ENCODE measurements at places on chromosomes 16 and 17.

DNA sequence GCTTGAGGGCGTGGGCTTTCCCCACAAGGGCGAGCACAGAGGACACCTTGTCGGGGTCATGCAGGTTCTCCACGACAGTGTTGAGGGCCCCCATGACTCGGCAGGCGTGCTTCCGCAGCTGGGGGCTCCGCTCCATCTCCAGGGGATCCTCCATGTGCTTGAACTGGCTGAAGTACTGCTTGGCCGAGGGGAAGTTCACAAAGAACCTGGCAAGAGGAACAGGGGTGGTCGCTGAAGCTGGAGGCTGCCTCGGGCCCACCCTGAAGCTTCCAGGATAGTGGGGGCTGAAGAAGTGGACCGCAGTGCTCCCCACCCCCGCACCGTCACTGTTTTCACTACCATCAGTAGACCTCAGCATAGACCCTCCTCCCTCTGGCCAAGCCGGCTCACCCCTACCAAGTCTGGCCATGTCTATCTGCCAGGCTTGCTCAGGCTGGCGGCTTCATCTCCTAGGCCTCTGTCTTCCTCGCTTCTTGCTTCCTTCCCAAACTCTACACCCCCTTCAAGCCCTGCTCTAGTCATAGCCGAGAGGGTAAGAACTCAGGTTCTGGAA is 5.9 kb downstream of the CYGB start:
- no peak for DNase-seq

DNA sequence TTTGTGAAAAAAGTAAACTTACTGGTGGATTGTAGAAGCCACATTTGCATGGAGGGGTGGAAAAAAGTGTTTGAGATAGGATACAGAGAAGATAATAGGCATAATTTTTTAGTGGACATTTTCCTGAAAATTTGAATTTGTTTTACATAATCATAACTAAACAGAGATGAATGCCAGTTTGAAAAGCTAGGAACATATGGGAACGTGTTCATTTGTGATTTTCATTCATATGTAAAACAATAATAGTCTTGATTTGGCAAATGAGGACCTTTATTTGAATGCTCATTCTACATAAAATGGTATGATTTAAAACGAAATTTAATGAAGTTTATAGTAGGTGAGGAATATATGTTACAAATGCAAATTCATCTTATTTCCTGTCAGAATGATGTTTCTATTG is 263.9 kb downstream of the BCAS3 start:
- DNase-seq = no peak

GRCh38 chr17:70128727-70129238 is 40.5 kb upstream of the KCNJ2 start:
- DNase-seq = no peak

DNA sequence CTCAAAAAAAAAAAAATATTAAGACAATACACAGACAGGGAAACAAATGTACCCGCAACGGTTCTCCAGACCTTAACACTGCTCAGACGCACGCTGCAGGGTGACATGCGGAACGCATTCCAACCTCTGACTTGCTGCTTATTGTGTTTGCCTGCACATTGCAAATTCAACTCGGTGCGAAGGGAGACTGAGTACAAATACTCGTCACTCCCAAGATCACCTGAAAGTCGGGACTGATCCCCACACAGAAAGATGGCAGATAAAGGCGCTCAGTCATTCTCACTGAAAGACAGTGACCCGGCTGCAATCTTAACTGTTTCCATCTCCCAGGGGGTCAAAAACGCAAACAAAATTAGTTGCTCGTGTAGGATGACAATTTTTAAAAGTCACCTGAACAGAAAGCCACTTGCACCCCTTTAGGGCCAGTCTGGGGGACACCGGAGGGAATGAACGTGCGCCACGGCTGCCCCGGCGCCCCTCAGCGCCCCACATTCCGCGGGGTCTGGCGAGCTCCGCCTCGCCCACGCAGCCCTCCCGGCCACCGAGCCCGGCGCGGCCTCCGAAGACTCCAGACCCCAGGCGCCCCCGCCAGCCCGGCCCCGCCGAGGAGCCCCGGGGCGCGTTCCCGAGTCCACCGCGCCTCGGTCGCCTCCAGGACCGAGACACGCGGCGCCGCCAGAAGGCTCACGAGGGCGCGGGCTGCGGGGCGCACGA is 589 bp downstream of the CLCN7 start:
- no peak for DNase-seq

GRCh38 chr17:15886804-15887203 is 58.1 kb upstream of the ADORA2B start:
- no peak for DNase-seq

DNA sequence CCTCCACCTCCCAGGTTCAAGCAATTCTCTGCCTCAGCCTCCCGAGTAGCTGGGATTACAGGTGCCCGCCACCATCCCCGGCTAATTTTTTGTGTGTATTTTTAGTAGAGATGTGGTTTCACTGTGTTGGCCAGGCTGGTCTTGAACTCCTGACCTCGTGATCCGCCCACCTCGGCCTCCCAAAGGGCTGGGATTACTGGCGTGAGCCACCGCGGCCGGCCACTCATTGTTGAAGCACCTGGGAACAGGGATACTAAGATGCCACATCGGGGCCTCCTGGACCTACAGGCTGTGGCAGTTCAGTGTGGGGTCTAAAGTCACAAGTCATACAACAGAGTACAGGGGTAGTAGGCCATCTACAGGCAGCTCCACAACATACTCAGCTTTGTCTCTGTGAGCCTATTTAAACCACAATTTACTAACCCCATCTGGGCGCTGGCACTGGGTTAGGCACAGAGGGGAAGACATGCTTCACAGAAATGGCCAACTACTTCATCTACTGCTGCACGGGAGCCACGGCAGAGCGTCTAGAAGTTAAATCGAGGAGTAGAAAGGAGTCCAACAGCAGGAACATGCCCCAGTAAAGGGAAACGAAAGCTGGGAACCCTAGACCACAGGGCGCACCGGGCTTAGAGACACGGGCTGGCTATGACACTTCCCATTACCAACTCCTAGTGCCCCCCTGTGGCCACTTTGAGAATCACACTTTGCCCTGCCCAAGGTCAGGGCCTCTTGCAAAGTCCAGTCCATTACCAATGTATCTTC is 4.3 kb downstream of the VAMP2 start:
- DNase-seq = peak; percentile 92

- DNase-seq = no peak
Measured at GRCh38 chr16:85561248-85562092, 51.7 kb upstream of the GSE1 start.

DNA sequence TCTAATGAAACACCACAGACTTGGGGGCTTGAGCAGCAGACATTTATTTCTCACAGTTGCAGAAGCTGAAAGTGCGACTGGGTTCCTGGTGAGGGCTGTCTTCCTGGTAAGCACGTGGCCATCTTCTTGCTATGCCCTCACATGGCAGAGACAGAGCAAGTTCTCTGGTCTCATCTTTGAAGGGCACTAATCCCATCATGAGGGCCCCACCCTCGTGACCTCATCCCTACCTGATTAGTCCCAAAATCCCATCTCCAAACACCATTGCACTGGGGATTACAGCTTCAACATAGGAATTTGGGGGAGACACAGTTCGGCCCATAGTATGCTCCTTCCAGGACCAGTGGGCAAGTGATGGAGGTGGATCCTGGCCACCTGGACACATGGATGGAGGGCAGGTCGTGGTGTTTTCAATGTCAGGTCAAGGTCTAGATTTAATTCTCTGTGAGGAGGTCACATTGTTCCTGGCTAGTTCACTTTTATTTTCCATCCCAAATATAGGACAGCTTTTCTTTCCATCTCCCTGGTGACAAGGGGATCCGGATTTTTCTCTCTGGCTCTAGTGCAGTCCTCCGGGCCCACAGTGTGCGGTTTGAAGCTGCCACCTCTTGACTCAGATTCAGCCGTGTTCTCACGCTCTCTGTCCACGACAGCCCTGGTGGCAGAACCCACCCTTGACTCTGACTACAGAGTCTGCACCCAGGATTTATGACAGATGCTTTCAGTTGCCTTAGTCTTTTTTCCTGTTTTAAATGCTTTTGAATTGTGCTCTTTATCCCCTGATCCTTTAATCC is 160.5 kb upstream of the NOL11 start:
- no peak for DNase-seq

DNA sequence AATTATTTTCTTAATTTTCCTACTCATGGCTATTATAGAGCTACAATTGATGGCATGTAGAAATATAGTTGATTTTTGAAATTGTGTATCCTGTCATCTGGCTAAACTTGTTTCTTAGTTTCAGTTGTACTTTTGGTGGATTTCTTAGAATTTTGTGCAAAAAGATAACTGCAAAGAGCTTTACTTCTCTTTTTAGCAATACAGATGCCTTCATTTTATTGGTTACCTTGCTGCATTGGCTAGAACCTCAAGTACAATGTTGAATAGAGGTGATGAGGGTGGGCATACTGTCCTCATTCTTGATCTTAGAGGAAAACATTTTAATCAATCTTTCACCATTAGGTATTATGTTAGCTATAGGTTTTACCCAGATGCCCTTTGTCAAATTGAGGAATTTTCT is 67.9 kb downstream of the METRNL start:
- DNase-seq = peak; percentile 17

DNA sequence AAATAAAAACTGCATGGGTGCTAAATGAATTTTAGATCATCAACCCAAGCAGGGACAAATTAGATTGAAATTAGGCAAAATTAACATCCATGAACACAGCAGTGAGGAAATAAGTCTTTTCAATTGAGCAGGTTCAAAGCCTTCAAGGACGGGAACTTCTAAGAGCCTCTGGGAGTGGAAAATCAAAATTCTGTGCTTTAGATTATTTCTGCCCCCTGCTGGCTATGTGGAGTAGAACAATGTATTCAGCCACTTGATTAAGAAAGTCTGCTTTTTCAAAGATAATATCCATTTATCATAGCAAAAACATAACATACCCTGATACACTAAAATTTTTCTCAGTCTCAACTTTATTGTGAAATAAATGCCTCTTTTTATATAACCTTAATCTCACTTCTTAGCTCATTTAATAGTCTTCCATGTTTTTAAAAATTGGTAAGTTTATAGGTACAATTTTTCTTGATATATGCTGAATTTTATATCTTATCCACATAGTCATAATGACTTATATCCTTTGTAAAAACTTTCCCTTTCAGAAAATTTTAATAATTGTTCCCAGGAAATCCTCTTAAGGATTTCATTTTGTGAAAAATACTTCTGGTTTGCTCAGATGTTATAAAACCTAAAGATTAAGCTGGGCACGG is 28.1 kb upstream of the NOL11 start:
- peak; percentile 65 for DNase-seq

- peak; percentile 88 for DNase-seq
Measured at GRCh38 chr16:89026121-89026612, 49.2 kb upstream of the CBFA2T3 start.

DNA sequence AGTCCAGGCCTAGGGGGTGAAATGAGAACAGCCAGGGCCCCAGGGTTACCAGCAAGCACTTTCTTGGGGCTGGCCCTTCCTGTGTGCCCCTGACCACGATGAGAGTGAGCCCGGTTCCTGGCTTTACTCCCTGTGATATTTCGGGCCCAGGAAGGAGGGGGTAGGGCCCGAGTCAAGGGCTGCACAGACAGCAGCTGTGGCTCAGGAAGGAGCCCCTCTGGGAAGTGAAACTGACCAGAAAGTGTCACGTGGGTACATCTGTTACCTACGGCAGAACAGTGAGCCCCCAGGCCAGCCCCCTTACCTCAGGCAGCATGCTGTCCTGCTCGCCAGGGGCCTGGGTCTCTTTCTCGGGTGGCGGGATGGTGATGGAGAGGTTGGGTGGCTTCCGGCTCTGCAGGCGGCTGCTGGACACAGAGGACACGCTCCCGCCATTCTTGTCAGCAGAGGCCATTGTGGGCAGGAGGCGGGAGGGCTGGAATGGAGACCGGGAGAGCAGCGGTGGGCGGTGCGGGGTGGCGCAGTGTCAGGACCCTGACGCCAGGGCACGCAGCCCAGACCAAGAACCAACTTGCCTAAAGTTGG is 13.8 kb downstream of the AANAT start:
- no peak for DNase-seq

DNA sequence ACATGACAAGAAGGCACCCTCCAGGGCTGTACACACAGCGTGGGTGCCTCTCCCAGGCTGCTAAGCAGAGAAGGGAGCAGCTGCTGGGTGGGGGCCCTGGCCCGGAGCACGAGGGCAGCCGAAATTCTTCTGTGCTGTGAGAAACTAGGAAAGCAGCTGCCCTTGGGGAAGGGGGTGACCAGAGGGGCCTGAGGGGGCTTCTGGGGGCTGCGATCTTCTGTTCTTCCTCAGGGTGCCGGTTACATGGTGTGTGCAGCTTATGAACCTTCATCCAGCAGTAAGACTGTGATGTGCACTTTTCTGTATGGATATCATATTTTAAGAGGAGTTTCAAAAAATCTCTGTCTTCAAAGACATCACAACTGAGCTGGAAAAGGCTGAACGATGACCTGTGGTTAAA is 43.2 kb upstream of the METRNL start:
- no peak for DNase-seq

DNA sequence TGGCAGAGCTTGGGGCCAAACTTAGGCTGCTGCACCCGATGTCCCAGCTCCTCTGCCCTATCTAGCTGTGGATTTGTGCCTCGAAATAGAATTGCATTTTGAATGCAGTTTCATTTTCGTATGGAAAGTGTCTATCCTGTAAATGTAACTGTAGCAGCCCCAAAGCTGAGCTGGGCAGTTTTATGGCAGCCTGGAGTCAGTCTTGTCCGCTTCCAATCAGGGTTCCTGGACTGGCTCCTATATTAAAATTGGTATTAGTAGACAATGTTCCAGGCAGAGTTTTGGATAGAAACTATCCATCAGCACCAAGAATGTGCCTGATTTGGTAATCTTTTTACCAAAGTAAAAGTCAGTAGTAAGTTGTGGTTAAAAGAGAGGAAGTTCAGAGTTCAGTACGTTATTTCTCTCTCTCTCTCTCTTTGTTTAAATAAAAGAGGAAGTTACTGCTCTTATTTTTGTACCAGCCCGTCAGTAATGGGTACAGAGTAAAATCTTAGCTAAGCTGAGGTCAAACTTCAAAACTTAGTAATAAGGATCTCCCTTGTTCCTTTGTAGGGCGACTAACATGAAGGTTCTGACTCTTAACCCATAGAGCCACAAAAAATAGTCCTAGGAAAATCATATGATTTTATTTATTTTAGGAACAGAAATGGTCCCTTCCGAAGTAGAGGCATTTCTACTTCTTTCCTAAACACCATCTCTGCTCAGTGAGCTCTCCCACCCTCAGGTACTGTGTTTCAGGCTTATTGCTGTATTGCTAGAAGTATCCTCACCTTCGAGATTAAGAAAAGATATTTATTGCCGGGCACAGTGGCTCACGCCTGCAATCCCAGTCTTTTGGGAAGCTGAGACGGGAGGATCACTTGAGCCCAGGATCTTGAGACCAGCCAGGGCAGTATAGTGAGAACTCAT is 28.0 kb downstream of the PRKCB start:
- peak; percentile 50 for DNase-seq

- DNase-seq = no peak
Measured at GRCh38 chr17:596287-596686, 118.4 kb downstream of the VPS53 start.

GRCh38 chr16:23859713-23860269 is 24.0 kb downstream of the PRKCB start:
- DNase-seq = no peak

Data from activated CD4-positive, alpha-beta T cell treated with anti-CD3 and anti-CD28 coated beads, Interleukin-2, Interleukin-4, amounts not matched to agents 100 ng/mL and 50 ng/mL, durations not matched to agents 16 hours and 8 hours (primary cell).